D721Med (cell line): ENCODE measurements at places on chromosomes 1 and 21.

DNA sequence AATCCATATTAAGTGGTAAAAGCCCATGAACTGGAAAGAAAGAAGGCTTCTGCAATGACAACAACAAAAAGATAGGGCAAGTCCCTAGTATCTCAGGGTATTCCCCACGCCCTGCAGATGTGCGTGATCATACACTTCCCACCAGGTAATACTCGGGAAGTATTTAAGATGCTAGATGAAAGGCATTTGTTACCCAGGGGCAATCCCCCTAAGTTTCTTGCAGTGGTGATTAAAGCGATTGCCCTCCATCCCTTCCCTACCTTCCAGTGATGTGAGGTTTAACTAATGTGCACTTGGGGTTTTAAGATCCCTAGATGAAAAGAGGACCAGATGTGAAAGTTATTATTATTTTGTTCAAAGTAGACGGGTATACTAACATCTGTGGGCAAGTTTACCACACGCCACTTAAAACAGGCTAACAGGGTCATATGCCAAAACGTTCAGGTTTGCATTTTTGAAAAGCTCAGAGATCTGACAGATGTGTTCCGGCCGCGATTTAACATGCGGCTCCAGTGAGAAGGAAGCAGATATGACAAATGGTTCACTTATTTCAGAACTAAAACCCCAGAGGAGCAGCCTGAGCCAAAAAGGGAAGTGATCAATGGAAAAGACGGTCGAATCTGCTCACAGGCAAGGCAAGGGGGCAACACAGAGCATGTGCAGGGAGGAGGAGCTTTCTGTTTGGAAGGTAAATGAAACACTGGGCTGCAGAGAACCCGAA is 17.4 kb downstream of the TIAM1 start:
- DNase-seq, result no peak

DNA sequence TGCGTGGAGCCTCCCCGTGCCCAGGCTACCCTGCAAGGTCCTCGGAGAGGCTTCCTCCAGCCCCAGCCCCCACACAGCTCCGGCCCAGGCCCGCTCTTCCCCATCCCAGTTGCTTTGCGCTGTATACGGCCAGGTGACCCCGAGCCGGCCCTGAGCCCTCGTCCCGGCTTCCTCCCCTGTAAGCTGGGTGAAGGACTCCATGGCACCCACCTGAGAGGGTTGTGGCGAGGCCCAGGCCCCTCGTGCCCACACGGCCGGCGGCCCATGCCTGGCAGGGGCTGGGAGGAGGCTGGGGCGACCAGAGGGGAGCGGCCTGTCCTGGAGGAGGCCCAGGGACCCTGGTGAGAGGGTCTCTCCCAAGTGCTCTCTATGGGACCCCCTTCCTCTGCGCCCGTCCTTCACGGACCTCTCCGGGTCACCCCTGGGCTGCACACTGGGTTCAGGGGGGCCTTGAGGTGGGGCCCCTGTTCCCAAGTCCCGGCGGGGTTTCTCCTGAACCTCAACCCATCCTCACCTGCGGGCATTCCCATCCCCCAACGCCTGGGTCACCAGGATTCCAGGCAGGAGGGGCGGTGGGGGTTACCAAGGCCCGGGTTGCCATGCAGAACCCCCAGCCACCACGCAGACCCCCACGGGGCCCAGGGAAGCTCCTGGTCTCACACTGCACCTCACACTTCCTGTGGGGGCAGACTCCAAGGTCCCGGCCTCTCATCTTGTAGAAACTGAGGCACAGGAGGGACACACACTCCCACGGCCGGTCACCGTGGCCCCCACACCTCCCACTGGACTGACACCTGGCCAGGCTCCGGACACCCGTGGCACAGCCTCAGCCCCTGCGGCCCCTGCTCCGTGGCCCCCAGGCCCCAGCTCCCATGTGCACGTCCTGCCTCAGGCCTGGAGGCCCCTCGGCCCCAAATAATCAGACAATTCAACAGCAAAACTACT is 25.2 kb downstream of the COL6A1 start:
- no peak for DNase-seq

GRCh38 chr1:184393962-184394361 is 7.1 kb downstream of the C1orf21 start:
- no peak for DNase-seq

GRCh38 chr1:246199086-246199645 is 307.9 kb downstream of the SMYD3 start:
- DNase-seq, result no peak

- no peak for DNase-seq
Measured at GRCh38 chr1:19973616-19974015, 5.8 kb downstream of the PLA2G2A start.

DNA sequence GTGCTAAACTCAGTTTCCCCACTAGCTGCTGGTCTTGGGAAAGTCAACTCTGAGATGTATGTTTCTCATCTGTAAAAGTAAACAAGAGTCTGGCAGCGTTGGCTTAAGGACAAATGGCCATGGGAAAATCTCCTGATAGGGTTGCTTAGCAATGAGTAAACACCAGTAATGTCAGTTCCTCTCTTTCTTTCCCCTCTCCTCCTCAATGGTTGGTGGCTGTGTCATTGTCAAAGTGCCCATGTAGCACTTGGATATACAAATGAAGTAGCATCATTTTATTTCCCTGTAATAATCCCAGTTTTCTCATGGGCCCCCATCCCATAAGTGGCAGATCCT is 2.2 kb upstream of the FYB2 start:
- no peak for DNase-seq

DNA sequence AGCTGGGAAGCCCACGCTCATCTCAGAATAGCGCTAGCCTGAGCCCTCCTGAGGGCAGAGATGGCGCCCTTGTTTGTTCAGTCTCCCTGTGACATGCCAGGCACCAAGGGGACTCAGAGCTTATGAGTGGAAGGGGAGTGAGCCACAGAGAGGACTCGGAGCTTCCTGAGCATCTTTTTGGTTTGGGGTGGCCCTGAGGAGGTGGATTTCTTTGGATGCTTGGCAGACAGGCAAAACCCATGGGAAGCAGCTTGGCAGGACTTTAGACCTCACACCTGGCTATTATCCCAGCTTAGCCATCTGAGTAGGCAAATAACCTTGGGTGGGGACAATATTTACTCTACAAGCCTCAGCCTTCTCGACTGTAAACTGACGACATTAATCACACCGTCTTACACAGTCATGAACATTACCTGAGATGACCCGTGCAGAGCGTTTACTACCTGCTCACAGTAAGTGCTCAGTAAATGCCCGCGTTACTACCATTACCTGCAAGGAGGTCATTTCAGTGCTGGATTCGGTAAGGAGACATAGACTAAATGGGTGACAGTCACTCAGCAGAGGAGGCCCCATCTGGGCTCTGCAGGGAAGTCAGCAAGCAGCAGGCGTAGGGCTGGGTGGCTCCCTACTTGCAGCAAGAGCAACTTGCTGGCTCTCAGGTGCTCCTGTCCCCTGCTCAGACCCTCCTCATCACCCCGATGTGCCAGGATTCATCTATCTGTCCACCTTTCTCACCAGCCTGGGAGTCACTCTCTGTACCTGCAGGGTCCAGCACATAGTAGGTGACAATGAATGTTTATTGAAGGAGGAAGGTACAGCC is 54.9 kb downstream of the KLHDC7A start:
- no peak for DNase-seq

DNA sequence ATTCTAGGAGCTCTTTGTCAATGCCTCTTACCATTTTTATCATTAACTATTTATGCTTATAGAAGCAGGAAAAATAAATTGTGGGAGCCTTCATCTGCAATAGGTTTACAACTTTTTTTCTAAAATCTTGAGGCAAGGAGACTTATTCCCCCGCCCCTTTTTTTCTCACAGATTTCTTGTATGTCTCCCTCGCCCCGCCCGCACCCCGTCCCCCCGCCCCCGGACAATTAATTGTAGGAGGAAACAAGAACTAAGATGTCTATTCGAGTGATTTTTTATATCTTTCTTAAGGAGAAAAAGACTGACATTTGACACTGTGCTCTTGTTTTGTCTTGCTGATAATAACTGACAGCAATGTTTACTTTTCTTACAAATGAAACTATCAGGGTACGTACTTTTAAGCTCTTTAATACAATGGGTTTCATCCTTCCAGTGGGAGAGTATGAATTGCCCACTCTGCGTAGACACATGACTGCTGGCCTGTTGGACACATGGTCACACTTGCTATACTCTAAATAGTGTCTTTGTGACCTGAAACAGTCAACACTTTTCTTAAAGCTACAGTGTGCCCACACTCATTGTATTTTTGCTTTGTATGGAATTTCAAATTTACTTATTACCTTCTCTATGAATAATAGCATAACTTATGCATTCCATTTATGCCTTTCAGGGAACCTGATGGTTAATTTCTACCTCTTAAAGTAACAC is 1.5 kb upstream of the IVNS1ABP start:
- no peak for DNase-seq

- DNase-seq, result no peak
Measured at GRCh38 chr1:44405798-44406736, 1.0 kb downstream of the RNF220 start.

- no peak for DNase-seq
Measured at GRCh38 chr1:34688006-34688741, 66.7 kb upstream of the GJB5 start.

DNA sequence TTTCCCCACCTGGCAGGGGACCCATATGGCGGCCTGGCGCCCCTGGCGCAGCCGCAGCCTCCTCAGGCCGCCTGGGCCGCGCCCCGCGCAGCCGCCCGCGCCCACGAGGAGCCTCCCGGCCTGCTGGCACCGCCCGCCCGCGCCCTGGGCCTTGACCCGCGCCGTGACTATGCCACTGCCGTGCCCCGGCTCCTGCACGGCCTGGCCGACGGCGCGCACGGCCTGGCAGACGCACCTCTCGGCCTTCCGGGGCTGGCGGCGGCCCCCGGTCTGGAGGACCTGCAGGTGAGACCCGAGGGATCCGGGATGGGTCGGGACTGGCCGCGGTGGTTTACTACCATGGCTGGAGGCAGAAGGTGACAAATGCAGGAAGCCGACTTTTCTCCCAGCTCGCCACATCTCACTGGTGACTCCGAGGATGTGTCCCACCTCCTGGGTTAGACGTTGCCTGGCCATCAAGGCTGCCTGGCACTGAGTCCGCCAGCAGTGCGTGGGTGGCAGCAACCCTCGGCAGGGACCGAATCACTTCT is 1.1 kb downstream of the TFAP2E start:
- DNase-seq, result no peak

DNA sequence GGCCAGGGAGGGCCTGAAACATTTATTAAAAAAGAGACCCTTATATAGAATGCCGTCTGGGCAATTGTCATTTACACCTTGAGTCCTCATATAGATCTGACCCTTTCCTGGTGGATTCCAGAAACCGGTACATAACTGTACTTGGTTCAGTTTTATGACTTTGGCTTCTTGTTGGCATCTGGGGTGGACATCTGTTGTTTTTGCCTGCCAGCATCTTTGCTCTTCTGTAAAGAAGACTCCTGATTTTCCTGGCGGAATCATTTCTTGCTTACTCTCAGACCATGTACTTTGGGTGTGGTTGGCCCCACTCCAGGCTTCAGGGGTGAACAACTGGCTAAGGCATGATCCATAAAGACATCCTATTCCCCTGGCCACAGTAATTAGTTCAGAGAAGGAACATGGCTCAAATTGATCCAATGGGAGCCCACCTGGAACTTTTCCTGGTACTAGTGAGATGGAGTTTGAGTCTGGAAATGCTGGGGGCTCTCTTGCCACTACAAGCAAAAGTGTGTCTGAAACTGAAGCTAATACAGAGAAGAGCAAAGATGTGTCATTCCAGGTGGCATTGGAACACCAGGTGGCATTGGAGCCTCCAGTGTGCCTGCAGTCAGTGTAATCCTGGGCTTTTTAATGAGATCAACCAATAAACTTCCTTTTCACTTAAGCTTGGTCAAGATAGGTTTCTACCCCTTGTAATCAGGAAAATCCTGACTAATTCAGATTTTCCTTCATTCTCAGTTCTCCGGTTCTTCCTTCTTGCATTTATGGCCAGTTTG is 332.5 kb upstream of the CAMK1G start:
- no peak for DNase-seq

DNA sequence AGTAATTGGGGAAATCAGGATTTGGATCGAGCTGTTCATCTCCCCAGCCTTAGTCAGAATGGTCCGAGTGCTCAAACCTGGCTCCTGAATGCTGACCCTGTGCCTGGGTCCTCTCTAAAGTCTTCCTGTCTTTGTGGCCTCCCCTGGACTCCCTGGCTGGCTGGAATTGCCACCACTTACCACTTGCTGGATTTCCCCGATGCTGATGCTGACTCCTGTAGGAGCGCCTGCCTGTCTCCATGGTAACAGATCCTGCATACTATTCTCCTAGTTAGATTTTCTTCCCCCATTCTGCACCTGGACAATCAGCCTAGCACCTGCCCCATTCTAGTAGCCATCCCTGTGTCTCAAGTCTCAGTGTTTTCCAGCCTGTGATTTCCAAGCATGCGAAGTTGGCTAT is 382.2 kb upstream of the ESRRG start:
- DNase-seq, result no peak

DNA sequence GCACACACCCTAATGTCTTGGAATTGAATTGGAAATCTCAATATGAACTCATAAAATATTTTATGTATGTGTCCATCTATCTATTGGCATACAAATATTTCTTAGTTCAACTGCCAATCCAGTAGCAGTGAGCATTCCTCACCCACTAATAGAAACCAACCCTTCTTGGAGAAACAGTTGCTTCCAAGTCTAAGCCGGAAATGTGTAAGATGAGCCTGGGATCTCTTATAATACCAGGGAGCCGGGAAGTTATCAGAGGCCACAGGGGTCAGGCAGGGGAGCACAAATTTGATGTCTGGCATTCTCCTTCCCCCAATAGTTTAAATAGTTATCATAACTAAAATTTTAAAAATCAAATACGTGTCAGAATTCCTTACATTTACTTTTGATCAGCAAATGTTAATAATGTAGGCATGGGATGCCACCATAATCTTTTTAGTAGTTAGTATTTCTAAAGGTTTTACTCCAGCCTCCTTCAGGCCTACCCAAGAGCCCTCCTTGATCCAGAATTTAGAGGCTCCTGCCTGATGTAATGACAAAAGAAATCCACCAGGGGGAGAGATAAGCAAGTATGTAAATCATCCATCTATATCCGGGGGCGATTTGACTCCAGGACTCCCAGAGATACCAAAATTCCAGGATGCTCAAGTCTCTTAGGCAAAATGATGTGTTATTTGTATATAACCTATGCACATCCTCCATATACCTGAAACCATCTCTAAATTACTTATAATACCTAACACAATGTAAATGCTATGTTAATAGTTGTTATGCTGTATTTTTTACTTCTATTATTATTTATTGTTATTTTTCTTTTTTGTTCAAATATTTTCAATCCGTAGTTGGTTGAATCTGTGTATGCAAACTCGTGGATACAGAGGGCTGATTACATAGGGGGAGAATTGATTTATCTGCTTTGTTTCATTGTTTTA is 218.7 kb upstream of the COA6 start:
- no peak for DNase-seq

DNA sequence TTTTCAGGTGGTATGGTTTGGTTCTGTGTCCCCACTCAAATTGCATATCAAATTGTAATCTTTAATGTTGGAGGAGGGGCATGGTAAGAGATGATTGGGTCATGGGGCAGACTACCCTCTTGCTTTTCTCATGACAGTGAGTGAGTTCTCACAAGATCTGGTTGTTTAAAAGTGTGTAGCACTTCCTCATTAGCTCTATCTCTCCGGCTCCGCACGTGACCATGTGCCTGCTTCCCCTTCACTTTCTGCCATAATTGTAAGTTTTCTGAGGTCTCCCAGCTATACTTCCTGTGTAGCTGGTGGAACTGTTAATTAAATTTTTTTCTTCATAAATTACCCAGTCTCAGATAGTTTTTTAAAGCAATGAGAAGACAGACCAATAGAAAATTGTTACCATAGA is 843.2 kb downstream of the AMY1C start:
- DNase-seq, result no peak
